Stimulated activated CD4-positive, alpha-beta T cell treated with anti-CD3 and anti-CD28 coated beads, Interleukin-2, amount 100 ng/mL, for 24 hours (primary cell): ENCODE measurements at places on chromosomes 1 and 21.

GRCh38 chr1:70415882-70416281, 4.8 kb downstream of the CTH start:
- no peak for DNase-seq

DNA sequence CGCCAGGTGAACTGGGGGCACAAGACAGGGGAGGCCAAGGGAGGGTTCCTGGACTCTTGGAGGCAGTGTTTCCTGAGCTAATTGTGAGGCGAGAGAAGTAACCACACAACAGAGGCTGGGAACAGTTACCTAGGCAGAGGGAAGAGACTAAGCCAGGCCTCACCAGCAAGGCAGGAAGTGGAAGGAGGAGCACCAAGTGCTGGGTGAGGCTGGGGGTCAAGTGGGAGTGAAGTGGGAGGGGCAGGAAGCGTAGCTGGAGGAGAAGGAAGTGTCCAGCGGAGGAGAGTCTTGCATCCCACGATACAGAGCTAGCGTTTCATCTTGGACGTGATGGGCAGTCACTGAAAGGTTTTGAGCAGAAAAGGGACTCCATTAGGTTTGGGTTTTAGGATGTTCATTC, 48.3 kb upstream of the CAPZB start:
- DNase-seq, result no peak

GRCh38 chr1:89407360-89407759, 43.5 kb downstream of the GBP6 start:
- no peak for DNase-seq

- no peak for DNase-seq
Observed at GRCh38 chr1:21192284-21192683, 15.6 kb upstream of the EIF4G3 start.

DNA sequence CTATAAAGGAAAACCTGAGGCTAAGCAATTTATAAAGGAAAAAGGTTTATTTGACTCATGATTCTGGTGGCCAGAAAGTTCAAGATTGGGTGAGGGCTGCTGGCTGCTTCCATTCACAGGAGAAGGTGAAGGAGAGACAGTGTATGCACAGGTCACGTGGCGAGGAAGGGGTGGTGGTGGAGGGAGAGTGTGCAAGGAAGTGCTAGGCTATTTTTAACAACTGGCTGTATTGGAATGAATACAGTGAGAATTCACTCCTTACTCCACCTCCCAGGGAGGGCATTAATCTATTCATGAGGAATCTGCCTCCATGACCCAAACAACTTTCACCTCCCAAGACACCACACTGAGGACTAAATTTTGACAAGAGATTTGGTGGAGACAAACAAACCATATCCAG, 51.0 kb downstream of the SYDE2 start:
- no peak for DNase-seq

DNA sequence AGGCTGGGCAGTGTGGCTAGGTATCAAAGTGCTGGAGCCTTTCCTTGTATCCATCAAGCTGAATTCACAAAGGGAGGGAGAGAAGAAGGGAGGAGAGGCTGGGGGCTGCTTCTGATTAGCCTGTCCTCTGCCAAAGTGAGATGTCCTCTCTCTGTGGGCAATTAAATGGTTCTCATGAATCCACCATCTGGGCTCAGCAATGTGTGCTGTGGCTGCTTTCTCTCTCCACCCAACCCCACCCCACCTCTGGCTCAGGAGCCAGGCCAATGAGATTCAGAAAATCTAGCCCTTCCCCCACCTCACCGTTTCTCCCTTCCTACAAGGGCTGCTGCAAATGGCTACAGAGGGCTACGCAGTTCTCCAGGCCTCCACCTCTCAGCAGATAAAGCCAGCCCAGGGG, 154.6 kb downstream of the TENT5C start:
- DNase-seq, result no peak

DNA sequence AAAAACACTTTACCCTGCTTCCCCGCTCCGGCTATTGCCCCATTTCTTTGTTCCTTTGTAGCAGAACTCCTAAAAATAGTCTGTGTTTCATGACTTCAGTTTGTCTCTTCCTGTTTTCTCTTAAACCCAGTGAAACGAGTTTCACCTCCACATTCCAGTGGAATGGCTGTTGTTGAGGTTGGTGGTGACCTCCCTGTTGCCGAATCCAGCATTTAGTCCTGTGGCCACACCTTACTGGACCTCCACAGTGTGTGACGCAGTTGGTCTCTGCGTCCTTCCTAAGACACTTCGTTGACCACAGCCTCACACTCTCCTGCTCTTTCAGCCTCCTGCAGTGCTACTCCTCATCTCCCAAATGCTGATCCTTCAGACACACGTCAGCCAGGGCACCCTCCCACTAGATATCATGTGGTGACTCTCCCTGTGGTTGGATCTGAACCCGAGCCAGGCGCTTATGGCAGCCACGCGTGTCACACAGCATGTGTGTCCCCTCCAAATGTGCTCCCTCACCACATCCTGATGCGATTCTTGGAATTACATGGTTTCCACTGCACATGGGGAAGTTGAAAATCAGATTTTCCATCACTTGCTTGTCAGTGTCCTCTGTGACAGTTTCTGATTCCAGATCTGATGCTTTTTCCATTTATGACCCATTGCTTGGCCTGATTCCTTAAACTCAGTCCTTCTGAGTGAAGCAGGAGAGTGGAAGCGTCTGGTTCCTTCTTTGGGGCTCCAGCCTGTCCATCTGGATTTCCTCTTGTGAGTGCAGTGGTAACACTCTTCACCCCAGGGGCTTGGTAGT, 99.1 kb upstream of the ARTN start:
- DNase-seq, result peak; percentile 26

DNA sequence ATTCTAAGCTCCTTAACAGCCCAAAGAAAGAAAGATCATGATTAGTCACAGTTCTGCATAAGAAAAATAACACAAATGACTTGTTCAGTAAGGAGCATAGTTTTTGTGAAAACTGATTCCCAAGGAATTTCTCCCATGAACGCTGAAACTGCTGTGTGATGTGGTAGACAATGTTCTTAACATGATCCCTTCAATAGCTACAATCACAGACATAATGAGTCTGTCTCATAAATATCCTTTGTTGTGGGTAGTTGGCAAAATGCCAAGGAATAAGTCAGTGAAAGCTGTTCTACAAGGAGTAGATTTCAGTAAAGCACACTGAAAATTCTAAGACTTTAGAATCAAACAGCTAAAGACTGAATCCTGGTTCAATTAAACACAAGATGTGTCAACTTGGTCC, 404.8 kb downstream of the HLX start:
- no peak for DNase-seq

GRCh38 chr1:181659321-181659957, 176.1 kb downstream of the CACNA1E start:
- DNase-seq, result no peak

DNA sequence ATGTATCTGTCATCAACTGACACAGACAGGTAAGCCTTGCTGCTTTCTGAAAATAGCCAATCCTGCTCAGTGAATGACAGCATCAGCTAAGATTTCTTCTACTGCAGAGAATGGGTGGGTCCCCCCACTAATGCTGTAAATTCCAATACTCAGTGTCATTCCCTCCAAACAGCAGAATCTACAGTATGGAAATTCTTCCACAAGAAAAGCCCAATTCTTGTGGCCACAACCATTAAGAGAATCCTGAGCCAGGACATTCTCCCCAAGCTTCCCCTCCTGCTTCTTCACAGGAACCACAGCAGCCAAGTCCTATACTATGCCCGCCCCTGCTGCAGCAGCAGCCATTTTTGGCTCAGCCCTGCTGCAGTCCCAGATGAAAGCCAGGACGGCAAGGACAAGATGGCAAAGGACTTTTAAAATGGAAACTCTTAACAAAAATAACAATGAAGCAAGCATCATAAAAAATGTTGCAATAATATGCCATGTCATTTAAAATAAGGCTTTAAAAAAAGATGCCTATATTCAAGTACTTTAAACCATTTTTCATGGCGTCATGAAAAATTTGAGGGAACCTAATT, 26.8 kb downstream of the EIF4G3 start:
- DNase-seq, result no peak

DNA sequence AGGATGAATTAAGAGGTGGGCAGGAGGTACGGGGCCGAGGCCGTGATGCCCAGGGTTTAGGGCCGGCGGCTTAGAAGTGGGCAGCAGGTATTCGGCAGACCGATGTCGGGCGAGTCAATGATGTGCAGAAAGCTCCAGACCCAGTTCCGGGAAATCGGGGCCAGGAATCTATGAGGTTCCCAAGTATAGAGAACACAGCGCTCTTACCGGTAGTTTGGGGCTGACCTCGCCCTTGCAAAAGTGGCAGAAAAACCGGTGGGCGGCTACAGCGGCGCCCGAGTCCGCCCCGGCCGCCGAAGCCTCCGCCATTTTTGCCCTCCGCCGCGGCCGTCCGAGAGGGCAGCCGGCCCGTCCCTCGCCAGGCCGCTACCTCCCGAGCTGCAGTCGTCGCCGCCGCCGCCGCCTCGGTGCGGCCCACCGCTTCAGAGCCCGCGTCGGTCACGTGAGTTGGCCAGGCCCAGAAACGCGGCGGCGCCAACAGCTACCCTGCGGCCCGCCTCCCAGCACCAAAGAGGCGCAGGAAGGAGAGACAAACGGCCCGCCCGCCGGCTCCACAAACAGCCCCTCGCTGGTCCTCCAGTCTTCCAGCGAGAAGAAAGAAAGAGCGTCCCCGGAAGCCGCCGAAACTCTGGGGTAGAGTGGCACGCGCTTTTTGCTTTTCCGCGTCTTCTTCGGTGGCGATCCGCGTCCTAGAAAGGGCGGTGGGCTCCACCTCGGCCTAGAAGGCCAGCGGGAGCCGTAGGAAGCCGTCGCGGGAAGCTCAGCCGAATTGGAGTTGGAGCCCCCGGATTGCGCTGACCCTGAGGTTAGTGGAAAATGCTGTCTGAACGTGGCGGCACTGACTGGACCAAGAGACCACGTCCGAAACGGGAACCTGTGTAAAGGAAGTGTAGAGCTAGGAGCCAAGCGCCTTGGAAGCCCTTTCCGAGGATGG, at the start of the genes POLR3C and RNF115:
Gene POLR3C, plus strand, starts transcription at position 636 of the 934 bp plus-strand sequence. CDS start 1,577 bp downstream, outside the sequence.
Gene RNF115, minus strand, starts transcription at position 531 of the 934 bp plus-strand sequence. Its CDS starts 222 bp downstream, at position 309.
- peak; percentile 86 for DNase-seq

- DNase-seq, result no peak
Observed at GRCh38 chr1:226660410-226661182, 78.5 kb downstream of the ITPKB start.

DNA sequence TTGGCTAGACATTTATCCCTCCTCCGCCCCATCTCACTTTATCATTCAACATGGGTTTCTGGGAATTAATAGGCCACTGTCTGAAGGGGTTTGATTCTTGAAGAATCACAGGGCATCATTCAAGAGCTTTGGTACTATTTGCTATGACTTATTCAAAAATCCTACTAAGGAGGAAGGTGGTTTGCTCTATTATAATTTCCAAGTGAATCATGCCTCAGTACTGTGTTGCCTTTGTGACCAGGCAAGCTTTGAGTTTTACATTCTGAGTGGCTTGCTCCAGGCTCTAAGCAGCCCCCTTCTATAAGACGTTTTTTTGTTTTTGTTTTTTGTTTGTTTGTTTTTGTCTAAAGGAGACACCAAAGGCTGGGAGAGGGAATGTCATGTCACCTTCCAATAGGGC, 2.6 kb downstream of the C1orf21 start:
- DNase-seq, result no peak

DNA sequence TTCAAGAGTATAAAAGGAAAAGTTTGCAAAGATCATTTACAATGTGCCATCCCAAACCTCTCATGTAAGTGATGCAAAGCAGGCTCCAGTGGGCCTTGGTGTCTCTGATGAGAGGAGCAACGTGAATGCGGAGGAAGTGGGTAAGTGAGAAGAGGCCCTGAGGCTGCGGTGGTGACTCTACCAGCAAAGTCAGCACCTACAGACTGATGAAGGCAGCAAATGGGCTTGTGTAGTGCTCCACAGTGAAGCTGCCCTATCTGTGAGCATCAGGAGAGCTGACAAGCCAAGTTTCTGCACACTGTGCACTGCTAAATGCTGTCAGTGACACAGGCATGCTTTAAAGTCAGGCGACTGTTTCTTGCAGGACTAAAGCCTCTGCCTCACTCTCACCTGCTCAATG, 15.6 kb upstream of the RAP1A start:
- peak; percentile 71 for DNase-seq

DNA sequence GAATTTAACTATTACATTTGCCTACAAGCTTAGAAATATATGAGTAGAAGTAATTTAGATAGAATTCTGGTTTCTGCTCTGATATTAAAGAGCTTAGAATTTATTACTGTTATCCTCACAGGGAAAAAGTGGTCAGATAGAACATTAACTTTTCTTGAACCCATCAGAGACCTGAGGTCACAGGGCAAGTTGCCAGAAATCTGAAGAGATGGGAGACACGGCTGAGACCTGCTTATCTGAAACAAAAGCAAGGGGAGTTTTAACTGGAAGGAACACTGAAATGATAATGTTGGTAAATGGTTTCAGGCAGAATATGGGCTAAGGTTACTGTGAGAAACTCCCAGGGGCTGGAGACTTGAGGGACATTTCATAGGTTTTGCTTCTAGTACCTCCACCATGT, 28.0 kb upstream of the USP25 start:
- DNase-seq, result no peak

DNA sequence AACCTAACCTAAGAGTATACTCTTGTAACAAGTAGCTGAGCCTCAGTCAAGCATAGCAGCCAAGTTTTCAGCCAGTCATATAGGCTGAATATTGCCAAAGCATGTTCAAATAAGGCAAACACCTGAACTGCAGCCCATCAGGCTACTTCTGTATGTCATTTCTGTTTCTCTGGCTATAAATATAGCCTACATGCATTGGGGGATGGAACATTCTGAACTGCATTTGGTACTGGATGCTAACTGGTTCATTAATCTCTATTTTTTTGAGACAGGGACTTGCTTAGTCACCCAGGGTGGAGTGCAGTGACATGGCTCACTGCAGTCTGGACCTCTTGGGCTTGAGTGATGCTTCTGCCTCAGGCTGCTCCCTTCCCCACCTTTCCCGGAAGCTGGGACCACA, 37.3 kb downstream of the MAST2 start:
- DNase-seq, result no peak

DNA sequence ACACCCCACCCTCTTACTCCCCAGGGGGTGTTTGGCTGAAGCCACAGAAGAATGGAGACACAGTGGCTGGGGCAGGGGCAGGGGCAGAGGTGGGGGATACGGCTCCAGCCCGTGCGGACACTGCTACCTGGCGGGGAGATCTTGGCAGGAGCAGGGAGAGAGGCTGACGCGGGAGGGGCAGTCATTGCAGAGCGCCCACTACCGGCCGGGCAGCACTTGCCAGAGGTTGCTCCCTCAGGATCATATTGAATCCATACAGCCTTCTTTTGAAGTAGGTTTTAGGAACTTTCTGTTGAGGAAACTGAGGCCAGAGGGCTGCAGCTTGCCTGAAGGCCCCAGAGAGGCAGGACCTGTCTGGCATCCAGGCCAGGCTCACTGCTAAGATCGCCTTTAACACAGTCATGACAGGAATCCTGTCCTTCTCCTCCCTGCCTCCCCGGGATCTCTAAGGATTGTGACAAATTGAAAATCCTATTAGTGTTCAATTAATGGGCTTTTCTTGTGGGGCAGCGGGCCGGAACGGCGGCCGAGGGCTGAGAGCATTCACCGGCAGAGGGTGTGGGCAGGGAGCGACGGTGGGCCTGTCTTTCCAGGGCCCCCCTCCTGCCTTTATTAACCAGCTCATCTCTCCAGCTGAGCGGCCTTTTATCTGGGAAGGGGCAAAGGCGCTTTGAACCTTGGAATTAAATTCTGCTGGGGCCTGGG, 65.5 kb upstream of the WNT4 start:
- DNase-seq, result no peak

- DNase-seq, result peak; percentile 70
Observed at GRCh38 chr21:28516991-28517592, 475.6 kb downstream of the LTN1 start.
